Immature natural killer cell (primary cell): ENCODE measurements at places on chromosomes 6 and 20. TPM values are rescaled to one million over a fixed set of nuclear protein-coding genes. Genes with fewer than 3 reads are reported as not detected.

ELOVL5 gene
- 63.0 TPM for polyA plus RNA-seq

HLA-F gene
- polyA plus RNA-seq = 595 TPM

ADGRF5 gene
- polyA plus RNA-seq = not detected

ELOVL2 gene
- polyA plus RNA-seq = not detected

LZTS3 gene
- polyA plus RNA-seq = not detected

SIM1 gene
- not detected for polyA plus RNA-seq
